ENCODE measurements at places on chromosomes 3 and 15. TPM values are rescaled to one million over a fixed set of nuclear protein-coding genes. Genes with fewer than 3 reads are reported as not detected.

DNA sequence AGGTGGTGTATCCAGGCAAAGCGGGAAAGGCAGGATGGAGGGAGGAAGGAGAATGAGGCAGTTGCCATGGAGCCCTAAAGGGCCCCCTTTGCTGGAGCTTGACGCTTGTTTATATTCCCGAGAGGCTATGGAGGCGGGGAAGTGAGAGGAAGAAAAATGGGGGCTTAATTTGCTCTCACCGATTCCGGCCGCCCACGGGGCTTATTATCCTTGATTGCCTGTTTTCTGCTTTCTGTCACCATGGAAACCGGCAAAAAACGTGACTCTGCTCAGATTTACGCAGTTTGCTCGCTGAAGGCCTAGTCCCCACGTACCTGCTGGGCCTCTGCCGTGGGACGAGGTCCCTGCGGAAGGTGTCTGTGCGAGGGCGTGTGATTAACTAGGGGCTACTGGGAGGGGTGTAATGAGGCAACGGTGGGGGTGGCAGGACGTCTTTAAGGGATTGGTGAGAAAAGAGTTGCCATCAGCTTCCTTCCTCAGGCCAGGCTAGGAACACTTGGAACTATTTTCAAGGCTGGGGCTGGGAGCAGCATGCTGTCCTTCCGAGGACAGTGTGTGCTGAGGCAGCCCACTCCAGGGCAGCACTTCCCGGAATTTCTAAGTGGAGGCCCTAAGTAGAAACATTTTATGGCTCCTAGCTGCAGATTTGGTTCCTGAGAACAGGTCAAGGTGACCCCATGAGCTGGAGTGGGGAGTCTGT is 110.8 kb upstream of the NDN start:
- peaks cover 16% of the 10 kb centered on the region for H3K27me3 ChIP-seq
- peaks cover 2% of the 10 kb centered on the region for H3K36me3 ChIP-seq
- DNase-seq, result no peak
- H3K4me1 ChIP-seq, result no peaks in the 10 kb centered on the region

DNA sequence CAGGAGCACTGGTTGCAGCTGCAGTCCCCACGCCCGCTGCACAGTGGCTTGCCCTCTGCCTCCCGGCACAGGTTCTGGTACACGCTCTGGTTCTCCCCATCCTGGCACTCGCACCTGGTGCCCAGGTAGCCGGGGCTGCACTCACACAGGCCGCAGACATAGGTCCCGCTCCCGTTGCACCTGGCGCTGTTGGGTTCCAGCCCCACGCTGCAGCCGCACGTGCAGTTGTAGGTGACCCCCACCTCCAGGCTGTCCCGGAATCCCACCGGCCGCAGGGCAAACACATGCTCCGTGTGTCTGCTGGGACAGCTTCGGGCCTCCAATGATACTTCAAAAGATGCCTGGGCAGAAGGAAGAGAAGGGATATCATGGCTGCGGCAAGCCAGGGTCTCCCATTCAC is 66.2 kb downstream of the UMPS start:
- no peak for DNase-seq
- peaks cover 4% of the 10 kb centered on the region for H3K4me1 ChIP-seq
- H3K4me3 ChIP-seq, result no peak overlapping the region
- peaks cover 16% of the 10 kb centered on the region for H3K36me3 ChIP-seq

UPK1B gene
- total RNA-seq, result not detected

MINAR1 gene
- 5.3 TPM for total RNA-seq

DNA sequence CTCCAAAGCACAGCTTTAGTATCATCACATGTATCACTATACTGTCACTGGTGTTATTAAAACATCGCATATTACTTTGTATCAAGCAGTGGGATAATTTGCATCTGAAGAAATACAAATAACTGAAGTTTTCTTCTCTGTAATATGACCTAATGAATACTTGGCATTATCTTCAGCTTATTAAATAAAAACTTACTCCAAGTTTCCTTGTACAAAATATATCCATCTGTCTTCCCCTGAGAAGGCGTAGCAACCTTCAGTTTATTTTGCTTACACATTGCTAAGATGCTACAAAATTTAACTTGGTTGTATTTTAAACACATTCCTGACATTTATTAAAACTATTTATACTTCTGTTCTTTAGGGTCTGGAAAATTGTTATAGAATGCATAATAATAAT is 13.7 kb downstream of the FGF7 start:
- peaks cover 22% of the 10 kb centered on the region for H3K4me1 ChIP-seq
- no peak overlapping the region for H3K4me3 ChIP-seq
- peaks cover 1% of the 10 kb centered on the region for H3K27me3 ChIP-seq
- no peak overlapping the region for H3K27ac ChIP-seq

ISY1 gene
- 61.9 TPM for total RNA-seq

DNA sequence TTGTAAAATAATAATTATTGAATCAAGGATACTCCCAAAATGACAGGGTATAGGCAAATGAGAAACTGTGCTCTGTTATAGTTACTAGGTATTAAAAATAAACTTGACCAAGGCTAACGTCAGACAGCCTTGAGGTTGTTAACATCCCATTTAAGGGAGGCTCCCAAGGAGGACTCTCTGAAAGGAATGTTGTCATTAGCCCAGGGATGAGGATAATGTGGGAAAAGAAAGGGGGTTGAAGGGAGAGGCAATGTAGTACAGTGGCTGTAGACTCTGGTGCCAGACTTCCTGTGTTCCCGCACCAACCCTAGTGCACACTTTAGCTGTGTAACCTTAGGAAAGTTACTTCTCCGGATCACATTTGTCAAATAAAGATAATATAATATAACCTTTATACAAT is 47.0 kb upstream of the RARB start:
- H3K27me3 ChIP-seq, result peaks cover 3% of the 10 kb centered on the region
- H3K27ac ChIP-seq, result peak overlapping the region; percentile 54

MIX23 gene
- 33.2 TPM for total RNA-seq

CPNE4 gene
- total RNA-seq, result 0.41 TPM

DNA sequence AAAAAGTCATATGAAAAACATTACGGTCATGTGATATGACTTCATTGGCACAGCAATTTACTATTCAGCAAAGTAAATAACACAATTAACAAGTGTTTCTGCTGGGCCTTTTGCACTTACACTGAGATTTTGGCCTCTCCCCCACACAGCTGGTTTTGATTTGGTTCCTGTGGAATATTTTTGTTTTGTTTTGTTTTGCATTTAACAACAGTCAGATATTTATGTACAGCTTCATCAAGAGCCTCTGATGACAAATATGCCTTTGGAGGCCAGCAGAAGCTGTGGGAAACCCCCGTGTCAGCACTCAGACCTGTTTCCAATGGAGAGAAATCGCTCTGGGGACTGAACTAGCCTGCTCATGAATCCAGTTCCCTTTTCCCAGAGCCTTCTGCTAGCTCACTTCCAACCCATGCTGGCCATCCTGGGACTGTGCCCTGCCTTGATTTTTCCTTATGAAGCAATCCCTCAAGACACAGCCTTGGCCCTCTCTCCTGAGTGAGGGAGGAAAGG is 161.9 kb downstream of the ATG7 start:
- H3K4me3 ChIP-seq, result no peak overlapping the region
- no peaks in the 10 kb centered on the region for H3K27me3 ChIP-seq
- no peaks in the 10 kb centered on the region for H3K36me3 ChIP-seq

- no peak for DNase-seq
- H3K27ac ChIP-seq, result no peak overlapping the region
- H3K27me3 ChIP-seq, result peaks cover 11% of the 10 kb centered on the region
- H3K4me3 ChIP-seq, result peak overlapping the region; percentile 79
- no peaks in the 10 kb centered on the region for H3K36me3 ChIP-seq
These were observed 837 bp downstream of the CACNA2D3 start for GRCh38 chr3:54123003-54123775.

WDR76 gene
- 4.8 TPM for total RNA-seq

All from endothelial cell (in vitro differentiated cells).